ENCODE measurements at places on chromosomes 5 and 9.

GRCh38 chr9:131409458-131409992 is 15.6 kb downstream of the PRRC2B start:
- DNase-seq: no peak

- no peak for DNase-seq
These were observed 29.9 kb downstream of the SLC6A18 start for GRCh38 chr5:1255081-1255561.

GRCh38 chr5:59332236-59332973 is 561.1 kb downstream of the PDE4D start:
- no peak for DNase-seq

GRCh38 chr5:175693741-175694140 is 35.9 kb downstream of the HRH2 start:
- no peak for DNase-seq
